Non-pigmented ciliary epithelial cell (primary cell): ENCODE measurements at places on chromosomes 11 and 22.

- no peak for DNase-seq
Measured at GRCh38 chr11:118980191-118980881, 8.8 kb downstream of the FOXR1 start.

- DNase-seq = no peak
Measured at GRCh38 chr11:115221461-115222069, 282.6 kb downstream of the CADM1 start.

GRCh38 chr22:27726686-27727449 is 74.7 kb downstream of the MN1 start:
- DNase-seq = no peak

DNA sequence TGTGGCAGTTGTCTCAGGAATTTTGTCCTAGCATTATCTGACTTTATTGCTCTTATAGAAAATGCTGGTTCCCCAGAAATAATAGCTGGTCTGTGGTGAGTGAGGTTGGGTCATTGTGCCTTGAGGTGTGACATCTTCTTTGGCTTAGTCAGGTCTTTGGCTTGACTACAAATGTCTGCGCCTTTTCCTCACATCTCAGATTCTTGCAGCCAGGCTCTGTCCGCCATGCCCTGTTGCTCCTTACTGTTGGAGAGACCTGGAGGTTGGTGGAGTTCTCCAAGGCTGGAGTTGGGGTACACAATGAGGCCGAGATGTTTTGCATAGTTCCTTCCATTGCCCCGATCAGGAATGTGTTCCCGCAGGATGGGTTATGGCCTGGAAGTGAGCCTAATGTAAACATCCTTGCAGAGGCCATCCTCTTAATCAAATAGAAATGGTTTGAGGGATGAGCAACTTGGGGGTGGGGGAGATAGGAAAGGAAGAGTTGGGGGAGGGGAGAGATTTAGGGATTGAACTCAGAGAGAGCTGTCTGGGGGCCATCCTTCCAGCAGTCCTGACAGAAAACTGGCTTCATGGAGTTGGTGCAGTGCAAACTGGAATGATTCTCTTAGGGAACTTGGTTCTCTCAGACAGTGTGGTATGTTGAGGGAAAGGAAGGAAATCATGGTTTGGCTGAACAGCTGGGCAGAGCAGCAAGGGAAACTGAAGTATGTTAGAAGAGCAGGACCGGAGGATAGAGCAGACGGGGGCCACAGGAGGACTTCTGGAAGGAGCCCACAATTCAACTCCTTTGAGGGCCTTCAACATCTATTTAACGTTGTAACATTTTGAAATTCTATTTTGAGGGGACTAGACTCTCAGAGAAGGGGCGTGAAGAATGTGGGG is 49.9 kb downstream of the ZBTB16 start:
- DNase-seq = no peak

GRCh38 chr22:47303161-47303890 is 540.9 kb downstream of the TBC1D22A start:
- no peak for DNase-seq

- peak; percentile 14 for DNase-seq
Measured at GRCh38 chr22:42581762-42582716, 28.3 kb downstream of the SERHL2 start.

- no peak for DNase-seq
Measured at GRCh38 chr11:66192181-66192863, 76.1 kb upstream of the RAB1B start.

DNA sequence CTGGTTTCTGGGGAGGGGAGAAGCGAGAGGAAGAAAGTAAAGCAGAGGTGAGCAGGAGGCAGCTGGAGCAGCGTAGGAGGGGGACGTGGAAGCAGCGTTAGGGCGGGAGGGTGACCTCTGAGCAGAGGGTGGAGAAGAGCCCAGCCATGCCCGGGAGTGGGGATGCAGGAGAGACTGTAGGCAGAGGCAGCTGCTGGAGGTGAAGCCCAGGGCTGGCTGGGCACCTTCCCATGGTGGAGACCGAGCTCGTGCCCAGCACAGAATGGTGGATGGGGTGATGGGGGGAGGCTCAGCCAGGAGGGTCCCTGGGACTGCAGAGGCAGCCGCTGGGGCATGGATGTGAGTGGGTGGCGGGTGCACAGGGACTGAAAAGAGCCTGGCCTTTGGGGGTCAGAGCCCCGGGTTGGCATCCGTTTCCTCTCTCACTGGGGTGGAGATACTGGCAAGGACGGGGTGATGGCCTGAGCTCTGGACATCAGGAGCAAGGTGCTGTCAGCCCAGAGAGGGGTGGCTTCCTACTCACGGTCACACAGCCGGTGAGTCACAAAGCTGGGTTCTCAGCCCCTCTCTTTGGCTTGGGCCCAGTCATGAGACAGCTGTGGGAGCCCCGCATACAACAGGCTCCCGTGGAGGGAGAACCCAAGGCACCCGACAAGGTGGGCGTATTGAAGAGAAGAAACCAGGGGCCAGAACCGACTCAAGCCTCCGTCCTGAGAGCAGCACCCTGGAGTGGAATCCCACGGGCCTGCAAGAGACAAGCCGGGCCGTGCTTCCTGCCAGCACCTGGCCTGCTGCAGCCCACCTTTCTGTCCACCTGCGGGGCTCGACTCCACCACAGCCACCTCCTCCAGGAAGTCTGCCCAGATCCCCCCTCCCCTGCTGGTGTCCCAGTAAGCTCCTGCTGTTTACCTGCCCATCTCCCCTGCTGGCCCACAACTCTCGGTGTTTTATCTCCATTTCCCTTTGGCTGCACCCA is 45.8 kb upstream of the FGF3 start:
- no peak for DNase-seq

- no peak for DNase-seq
Measured at GRCh38 chr11:24311974-24312373, 184.9 kb upstream of the LUZP2 start.

GRCh38 chr11:34650528-34650927 is 29.6 kb downstream of the EHF start:
- no peak for DNase-seq

DNA sequence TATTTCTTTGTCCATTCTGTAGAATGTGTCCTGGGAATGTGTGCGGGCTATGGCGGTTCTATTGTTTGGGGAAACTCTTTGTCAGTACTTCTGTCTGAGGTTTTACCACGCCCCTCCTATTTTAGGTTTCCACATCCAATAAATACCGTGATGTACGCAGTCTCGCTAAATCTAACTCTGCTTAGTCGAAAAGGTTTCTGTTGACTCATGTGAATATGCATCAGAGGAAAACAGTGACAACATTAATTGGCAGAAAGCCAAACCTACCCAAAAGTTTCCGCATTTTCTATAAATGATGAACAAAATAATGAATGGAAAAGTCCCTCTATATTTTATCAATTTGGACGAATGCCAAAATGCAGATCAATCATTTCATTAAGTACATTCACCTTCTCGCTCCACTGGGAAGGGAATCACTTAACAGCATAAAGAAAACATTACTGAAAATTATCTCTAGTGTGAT is 143.4 kb downstream of the MAML2 start:
- no peak for DNase-seq

GRCh38 chr11:99693941-99694492 is 673.3 kb downstream of the CNTN5 start:
- DNase-seq = peak; percentile 68

DNA sequence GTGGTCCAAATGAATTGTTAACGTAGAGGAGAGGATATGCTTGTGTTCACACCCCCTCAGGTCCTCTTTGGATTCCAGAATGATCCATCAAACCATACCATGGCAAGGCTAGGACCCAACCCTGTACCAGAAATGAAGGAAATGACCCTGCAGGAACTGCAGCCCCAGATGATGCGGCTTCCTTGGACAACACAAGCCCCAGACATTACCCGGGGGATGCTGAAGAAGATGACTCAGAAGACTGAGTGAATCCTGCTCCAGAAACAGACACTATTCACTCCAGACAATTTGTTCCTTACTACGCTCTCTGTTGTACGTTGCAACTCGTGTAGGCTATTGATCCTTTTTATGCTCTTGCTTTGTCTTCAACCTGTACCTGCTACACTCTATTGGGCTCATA is 15.2 kb upstream of the MTMR2 start:
- no peak for DNase-seq

DNA sequence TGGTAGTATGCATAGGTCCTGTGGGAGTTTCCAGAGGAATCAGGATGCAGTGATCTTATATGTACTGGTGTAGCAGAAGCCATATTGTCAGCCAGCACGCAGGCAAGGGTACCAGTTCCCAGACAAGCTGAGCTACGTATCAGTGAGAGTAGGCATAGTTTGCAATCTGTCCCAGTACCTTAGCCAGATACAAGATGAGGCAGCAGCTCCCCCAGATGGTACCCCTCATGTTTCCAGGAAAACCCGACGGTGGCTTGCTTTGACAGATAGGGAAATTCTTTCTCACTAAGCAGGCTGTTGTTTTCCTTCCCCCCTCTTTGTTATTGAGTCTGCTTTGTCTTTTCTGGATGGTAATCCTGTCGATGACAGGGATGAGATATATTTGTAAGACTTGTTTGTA is 109.7 kb upstream of the RRM1 start:
- DNase-seq = no peak

GRCh38 chr22:27699383-27700019 is 102.1 kb downstream of the MN1 start:
- no peak for DNase-seq

DNA sequence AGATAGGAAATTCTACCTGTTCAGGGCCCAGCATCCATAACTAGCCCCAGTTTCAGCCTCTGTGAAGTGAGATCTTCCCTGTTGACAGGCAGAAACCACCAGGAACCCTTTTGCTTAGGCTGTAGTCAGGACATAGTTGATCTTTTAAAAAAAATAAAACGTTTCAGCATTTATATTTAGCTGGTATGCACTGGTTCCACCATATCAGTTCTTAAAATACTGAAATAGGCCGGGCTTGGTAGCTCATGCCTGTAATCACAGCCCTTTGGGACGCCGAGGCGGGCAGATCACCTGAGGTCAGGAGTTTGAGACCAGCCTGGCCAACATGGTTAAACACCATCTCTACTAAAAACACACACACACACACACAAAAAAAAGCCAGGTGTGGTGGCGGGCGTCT is 35.3 kb downstream of the GALNT18 start:
- no peak for DNase-seq

GRCh38 chr11:126748793-126749192 is 251.8 kb downstream of the KIRREL3 start:
- no peak for DNase-seq

GRCh38 chr22:31086703-31087330 is 5.7 kb downstream of the SMTN start:
- DNase-seq = no peak

- DNase-seq = no peak
Measured at GRCh38 chr22:41240377-41241132, at the start of gene CHADL. Gene CHADL, minus strand, starts transcription at chr22:41240931. Its CDS starts 50 bp downstream, at chr22:41240881.

DNA sequence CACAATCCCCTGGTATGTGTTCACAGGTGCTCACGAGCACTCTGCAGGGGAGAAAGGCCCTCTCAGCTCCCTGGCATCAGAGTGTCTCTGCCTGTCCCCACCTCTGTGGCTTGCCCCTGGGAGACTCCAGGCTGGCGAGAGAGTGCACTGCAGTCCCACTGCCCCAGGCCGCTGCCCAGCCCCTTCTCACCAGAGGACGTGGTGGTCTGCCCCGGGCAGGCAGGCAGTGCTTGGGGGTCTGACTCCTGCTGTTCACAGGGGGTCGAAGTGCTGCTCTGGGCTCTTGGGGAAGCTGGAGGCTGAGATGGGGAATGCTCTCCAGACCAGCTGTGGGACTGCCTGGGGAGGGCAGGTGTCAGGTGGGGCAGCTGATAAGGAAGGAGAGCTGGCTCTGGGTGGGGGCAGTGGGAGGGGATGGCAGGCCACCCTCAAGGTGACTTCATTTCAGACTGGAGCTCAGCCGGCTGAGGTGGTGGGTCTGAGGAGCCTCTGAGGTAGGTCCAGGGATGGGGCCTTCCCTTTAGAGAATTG is 151.0 kb upstream of the B3GAT1 start:
- no peak for DNase-seq

GRCh38 chr11:68311160-68312116 is 953 bp upstream of the LRP5 start:
- DNase-seq = no peak

DNA sequence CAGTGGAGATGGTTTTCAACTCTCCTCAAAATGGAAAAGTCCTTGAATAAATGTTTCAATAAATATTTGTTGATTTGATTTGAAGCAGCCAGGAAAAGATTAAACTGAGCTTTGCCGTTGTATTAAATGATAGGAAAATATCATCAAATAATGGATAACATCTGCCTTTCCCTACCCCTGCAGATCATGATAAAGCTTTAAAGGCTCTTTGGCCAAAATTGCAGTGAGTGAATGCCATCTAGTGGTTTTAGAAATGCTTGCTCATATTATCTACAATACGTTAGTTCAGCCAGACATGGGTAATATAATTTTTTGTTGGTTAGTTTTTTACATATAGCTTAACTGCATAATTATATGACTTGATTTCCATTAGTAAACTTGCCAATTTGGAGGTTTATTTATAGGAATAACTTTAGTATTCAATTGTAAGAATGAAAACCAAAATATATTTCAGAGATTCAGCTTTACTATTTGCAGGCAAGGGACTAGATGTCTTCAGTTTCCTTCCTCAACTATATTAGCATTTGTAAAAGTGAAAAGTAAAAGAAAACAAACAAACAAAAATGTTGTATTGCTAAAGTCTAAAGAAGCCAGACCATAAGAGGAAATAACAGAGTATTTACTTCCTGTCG is 159.2 kb downstream of the MSANTD4 start:
- peak; percentile 30 for DNase-seq

DNA sequence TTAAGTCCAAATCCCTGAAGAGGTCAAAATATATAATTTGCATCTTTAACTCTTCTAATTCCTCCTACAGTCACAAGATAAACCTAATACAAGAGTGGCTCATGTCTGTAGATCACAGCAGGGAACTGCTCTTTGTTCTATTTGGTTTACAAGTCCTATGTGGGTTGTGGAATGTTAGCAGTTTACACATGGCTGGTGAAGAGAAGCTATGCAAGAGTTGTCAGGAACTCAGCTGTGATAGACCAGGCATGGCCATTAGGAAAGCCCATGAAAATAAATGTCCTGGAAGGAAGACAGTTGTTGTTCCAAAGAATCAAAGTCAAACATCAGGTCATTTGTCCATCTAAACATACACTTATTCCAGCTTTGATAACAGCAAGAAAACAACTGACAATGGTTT is 312.4 kb upstream of the PITPNB start:
- peak; percentile 67 for DNase-seq

DNA sequence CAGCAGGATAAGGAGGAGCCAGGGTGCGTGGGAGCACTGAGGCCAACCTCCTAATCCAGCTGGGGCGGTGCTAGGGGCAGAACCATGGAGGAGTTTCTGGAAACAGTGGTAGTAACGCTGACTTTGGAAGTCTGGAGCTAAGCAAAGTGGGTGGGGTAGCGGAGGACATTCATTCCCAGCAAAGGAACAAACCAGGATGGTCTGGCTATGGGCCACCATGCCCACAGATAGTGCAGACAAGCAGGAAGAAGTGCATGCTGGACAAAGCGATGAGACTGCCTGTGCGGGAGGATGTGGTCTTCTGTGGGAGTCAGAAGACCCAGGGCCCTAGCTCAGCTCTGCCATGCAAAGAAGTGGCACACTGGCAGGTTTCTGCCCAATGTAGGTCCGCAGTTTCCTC is 71.6 kb upstream of the CSNK2A3 start:
- no peak for DNase-seq
